ENCODE measurements at places on chromosomes 1 and 21. TPM values are rescaled to one million over a fixed set of nuclear protein-coding genes. Genes with fewer than 3 reads are reported as not detected.

DNA sequence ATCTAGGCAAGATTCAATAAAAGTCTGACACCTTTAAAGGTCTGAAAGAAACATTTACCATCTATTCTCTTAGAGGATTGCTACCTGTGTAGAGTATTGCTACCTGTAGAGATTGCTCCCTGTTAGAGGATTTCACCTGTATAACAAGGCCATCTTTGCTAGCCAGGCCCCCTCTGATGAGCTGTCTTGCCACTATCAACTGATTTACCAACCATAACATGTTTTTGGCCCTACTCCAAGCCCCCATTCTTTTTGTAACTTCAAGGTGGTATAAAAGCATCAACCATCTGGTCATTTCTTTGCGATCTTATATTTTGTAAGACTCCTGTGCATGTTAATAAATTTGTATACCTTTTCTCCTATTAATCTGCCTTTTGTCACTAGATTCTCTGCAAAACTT is 424.7 kb upstream of the CAMK1G start:
- H3K4me1 ChIP-seq: peaks cover 3% of the 10 kb centered on the region
- H3K27ac ChIP-seq: no peak overlapping the region
- no peak for DNase-seq

DNA sequence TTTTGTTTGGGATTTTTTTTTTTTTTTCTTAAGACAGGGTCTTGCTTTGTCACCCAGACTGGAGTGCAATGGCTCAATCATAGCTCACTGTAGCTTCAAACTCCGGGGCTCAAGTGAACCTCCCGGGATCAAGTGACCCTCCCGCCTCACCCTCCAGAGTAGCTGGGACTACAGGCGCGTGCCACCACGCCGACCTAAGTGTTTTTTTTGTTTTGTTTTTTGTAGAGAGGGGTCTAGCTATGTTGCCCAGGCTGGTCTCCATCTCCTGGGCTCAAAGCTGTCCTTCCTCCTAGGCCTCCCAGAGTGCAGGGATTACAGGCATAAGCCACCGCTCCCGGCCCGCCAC is 776 bp downstream of the HLCS start:
- H3K4me3 ChIP-seq: peak overlapping the region; percentile 66
- no peak for DNase-seq
- H3K27me3 ChIP-seq: no peaks in the 10 kb centered on the region
- no peaks in the 10 kb centered on the region for H3K4me1 ChIP-seq
- H3K27ac ChIP-seq: peak overlapping the region; percentile 61

- H3K4me1 ChIP-seq: no peaks in the 10 kb centered on the region
- H3K36me3 ChIP-seq: no peaks in the 10 kb centered on the region
- no peaks in the 10 kb centered on the region for H3K27me3 ChIP-seq
- no peak overlapping the region for H3K4me3 ChIP-seq
Measured at GRCh38 chr1:199545780-199546179, 481.7 kb upstream of the NR5A2 start.

GRCh38 chr1:28456078-28456477 is 49.8 kb upstream of the RCC1 start:
- H3K27ac ChIP-seq: no peak overlapping the region
- H3K27me3 ChIP-seq: no peaks in the 10 kb centered on the region
- peaks cover 7% of the 10 kb centered on the region for H3K36me3 ChIP-seq
- no peak overlapping the region for H3K4me3 ChIP-seq
- H3K4me1 ChIP-seq: no peaks in the 10 kb centered on the region
- peak; percentile 14 for DNase-seq

DNA sequence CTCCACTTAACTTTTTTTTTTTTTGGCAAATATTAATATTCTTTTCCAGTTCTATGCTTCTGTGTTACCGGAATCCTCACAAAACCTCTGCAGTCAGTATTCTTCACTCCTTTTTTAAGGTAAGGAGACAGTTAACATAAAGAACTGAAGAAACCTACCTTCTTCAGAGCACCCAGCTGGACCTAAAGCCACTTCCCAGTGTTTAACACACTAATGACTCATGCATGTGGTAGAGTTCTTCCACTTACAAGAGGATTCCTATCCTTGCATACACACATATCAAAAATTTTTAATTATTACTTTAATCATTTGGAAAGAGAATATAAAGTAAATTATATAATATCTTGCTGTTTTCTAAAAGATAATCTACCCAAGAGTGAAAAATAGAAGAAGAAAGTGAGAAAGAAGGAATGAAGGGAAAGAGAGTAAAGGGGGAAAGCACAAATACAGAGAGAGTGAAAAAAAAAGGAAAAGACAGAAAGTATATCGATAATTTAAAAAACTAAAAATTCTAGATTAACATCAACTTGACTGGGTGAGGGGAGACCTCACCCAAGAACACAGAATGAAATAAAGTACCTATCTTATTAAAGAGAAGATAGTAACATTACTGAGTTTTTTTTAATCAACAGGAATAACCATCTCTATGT is 54.9 kb downstream of the ENAH start:
- H3K27me3 ChIP-seq: no peaks in the 10 kb centered on the region

GRCh38 chr1:153534925-153535241 is 908 bp downstream of the S100A6 start:
- H3K4me3 ChIP-seq: peak overlapping the region; percentile 60
- DNase-seq: no peak
- H3K27ac ChIP-seq: peak overlapping the region; percentile 82
- peaks cover 3% of the 10 kb centered on the region for H3K36me3 ChIP-seq

DNA sequence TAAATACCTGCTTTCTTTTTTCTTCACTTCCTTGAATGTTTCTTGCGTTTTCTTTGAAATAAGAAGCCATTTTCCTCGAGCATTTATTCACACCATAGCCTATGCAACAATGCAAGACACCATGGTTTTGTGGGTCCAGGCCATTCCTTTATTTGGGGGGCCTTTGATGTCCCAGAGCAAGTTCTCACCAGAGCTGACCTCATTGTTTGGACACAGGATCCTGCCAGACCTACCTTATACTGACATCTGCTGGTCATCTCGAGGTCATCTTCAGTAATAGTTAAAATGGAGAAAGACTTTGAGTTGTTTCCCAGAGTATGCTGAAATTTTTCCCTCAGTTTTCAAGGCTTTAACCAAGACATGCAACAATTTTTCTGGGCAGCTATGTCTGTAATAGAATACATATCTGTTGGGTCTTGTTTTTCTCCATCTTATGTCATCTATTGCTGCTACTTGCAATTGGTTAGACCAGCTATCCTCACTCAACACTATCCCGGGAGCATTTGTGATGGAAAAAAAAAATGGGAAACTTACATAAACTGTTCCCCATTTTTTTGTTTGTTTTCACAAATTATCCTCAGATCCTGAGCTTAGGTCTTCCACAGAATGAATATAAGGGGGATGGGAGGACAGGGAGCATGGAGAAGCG is 34.0 kb upstream of the BACE2 start:
- no peaks in the 10 kb centered on the region for H3K36me3 ChIP-seq
- no peaks in the 10 kb centered on the region for H3K4me1 ChIP-seq
- H3K4me3 ChIP-seq: no peak overlapping the region
- no peak for DNase-seq
- H3K27ac ChIP-seq: no peak overlapping the region

DNA sequence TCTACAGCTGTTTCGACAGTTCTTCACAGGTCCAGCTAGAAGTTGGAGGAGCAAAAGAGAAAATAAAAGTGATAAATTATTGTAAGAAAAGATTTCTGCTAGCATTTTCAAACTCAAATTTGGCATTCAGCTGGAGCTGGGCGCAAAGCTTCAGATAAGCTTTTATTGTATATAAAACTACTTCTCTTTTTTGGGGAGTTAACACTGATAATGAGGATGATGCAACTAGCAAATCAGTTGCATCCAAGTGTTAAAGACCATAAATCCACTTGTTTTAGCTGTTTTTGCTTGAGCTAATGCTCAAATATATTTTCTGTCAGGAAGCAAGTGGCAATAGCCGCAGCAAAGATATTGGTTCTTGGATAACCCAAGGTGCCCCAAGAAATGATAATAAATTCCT is 127.1 kb upstream of the PKN2 start:
- no peak overlapping the region for H3K4me3 ChIP-seq
- no peak for DNase-seq
- no peaks in the 10 kb centered on the region for H3K36me3 ChIP-seq
- no peak overlapping the region for H3K27ac ChIP-seq
- no peaks in the 10 kb centered on the region for H3K27me3 ChIP-seq
- no peaks in the 10 kb centered on the region for H3K4me1 ChIP-seq

DNA sequence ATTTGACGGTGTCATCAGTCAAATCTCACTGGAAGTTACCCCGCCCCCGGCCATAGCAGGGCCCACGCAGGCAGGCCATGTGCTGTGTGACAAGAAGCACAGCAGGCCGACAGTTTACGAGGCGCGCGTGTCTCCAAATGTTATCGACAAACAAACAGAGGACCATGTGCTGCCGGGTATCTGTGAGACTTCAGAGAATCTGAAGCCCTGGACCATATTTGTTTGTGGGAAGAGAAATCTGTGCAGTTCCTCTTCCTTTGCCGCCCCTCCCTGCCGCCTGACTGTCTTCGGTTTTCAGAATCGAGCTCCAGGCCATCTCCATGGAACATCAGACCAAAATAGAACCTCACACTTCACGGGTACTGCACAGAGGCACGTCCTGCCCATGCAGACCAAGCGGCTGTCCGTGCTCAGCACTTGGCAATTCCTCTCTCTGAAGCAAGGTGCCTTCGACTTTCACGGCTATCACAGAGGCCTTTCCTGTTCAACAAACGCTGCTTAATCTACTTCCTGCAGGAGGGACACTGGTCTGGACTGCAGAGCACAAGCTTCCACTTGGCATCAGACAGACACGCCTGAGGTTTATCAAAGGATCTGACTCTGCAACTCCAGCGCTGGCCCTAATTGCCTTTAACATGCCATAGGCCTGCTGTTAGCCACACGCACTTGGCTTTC is 135.7 kb upstream of the KRTAP19-8 start:
- peak; percentile 20 for DNase-seq
- no peaks in the 10 kb centered on the region for H3K27me3 ChIP-seq
- H3K4me3 ChIP-seq: no peak overlapping the region
- no peaks in the 10 kb centered on the region for H3K4me1 ChIP-seq

DNA sequence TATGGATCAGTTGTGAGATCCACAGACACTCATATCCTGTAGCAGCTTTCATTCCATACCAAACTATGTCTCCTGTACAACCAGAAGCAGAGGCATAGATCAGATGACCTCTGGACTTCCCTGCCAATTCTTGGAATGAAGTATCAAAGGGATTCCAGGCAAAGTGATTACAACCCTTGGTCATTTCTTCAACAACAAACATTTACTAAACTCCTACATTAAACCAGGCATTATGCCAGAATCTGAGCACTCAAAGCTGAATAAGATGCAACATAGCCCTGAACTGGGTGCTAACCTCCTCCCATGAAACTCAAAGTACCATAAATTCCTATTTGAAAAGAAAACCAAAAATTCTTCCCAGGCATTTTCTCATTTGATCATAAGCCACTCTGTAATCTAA is 121.2 kb upstream of the SGIP1 start:
- DNase-seq: no peak
- no peaks in the 10 kb centered on the region for H3K27me3 ChIP-seq
- peak overlapping the region; percentile 12 for H3K27ac ChIP-seq

DNA sequence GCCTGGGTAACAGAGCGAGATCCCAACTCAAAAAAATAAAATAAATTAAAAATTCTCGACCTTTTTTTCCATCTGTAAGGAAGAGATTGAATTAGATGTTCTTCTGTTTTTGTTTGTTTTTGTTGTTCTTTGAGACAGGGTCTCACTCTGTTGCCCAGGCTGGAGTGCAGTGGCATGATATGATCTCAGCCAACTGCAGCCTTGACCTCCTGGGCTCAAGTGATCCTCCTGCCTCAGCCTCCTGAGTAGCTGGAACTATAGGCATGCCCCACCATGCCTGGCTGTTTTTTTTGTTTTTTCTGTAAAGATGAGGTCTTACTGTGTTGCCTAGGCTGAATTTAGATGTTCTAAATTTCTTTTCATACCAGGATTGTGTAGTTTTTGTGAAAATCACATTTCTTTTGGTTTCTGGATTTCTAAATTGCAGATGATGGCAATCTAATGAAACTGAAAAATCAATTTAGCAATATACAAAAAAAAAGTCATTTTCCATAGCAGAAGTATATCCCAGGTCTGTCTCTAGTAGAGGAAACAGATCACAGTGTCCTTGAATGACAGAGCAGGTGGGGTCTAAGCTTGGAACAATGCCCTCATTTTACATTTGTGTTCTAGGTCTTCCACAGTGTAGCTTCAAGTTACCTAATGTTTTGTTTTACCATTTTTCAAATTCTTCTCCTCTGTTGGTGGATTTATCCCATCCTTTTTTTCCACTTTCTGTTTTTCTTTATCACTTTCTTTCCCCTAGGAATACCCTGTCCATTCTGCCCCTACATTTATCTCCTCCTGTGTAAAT is 20.3 kb downstream of the ZYG11A start:
- H3K36me3 ChIP-seq: no peaks in the 10 kb centered on the region
- no peak overlapping the region for H3K4me3 ChIP-seq
- H3K27me3 ChIP-seq: no peaks in the 10 kb centered on the region
- H3K27ac ChIP-seq: no peak overlapping the region
- H3K4me1 ChIP-seq: peaks cover 7% of the 10 kb centered on the region
- no peak for DNase-seq

GRCh38 chr1:115301438-115302020 is 36.5 kb downstream of the NGF start:
- H3K36me3 ChIP-seq: no peaks in the 10 kb centered on the region
- peaks cover 2% of the 10 kb centered on the region for H3K4me1 ChIP-seq
- no peak overlapping the region for H3K4me3 ChIP-seq
- DNase-seq: no peak
- H3K27ac ChIP-seq: no peak overlapping the region
- H3K27me3 ChIP-seq: no peaks in the 10 kb centered on the region

DNA sequence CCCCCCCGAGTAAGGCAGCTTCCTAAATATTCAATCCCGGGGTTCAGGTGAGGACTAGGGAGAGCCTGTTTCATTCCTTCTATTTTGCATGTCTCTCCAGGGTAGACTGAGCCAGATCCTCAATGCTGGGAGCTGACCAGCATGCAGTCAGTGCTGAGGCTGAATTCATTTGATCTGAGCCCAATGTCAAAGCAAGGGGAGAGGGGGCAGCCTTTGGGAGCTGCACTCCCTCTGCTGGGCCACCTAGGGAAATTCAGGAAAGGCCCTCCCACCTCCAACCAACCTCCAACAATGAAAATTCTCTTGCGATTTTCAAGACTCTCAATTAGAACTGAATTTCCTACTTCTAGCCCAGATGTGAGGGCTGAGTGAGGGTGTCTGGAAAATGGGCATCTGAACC is 371.2 kb downstream of the NPHP4 start:
- no peaks in the 10 kb centered on the region for H3K36me3 ChIP-seq
- no peaks in the 10 kb centered on the region for H3K4me1 ChIP-seq
- no peak for DNase-seq
- no peak overlapping the region for H3K4me3 ChIP-seq
- no peak overlapping the region for H3K27ac ChIP-seq

The MDM4 gene
- polyA plus RNA-seq: 40.1 TPM

The TMPRSS15 gene
- 0.01 TPM for polyA plus RNA-seq

The LPAR3 gene
- polyA plus RNA-seq: 1.1 TPM

The CCDC24 gene
- polyA plus RNA-seq: 23.4 TPM

The WLS gene
- polyA plus RNA-seq: 63.3 TPM

The SPRR2G gene
- not detected for polyA plus RNA-seq

The OR2T35 gene
- not detected for polyA plus RNA-seq

The CD52 gene
- polyA plus RNA-seq: 25.3 TPM

The PTGS2 gene
- 12.3 TPM for polyA plus RNA-seq

The NTNG1 gene
- 4.9 TPM for polyA plus RNA-seq

The PLA2G2D gene
- 0.18 TPM for polyA plus RNA-seq

The ARHGAP29 gene
- polyA plus RNA-seq: 10.7 TPM
